ENCODE measurements at places on chromosomes 11 and 22.

- peak; percentile 12 for DNase-seq
These were observed 476.9 kb downstream of the MIAT start for GRCh38 chr22:27134315-27134701.

DNA sequence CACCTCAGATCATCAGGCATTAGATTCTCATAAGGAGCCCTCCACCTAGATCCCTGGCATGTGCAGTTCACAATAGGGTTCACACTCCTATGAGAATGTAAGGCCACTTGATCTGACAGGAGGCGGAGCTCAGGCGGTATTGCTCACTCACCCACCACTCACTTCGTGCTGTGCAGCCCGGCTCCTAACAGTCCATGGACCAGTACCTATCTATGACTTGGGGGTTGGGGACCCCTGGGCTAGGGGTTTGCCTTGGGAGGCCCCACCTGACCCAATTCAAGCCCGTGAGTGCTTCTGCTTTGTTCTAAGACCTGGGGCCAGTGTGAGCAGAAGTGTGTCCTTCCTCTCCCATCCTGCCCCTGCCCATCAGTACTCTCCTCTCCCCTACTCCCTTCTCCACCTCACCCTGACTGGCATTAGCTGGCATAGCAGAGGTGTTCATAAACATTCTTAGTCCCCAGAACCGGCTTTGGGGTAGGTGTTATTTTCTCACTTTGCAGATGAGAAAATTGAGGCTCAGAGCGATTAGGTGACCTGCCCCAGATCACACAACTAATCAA is 2.2 kb downstream of the APOC3 start:
- DNase-seq: no peak

GRCh38 chr11:31628111-31628510 is 118.5 kb downstream of the ELP4 start:
- DNase-seq: no peak

GRCh38 chr11:27281740-27282590 is 81.0 kb downstream of the CCDC34 start:
- DNase-seq: no peak

GRCh38 chr22:36285545-36285944 is 32.6 kb downstream of the APOL1 start:
- DNase-seq: no peak

Data from gastrocnemius medialis (tissue), 4 donors.